ENCODE measurements at places on chromosomes 2 and 18. TPM values are rescaled to one million over a fixed set of nuclear protein-coding genes. Genes with fewer than 3 reads are reported as not detected.

- peak; percentile 49 for DNase-seq
Observed at GRCh38 chr2:240433973-240434727, 1.3 kb upstream of the GPC1 start.

- DNase-seq = no peak
Observed at GRCh38 chr18:37383036-37383785, 182.4 kb downstream of the CELF4 start.

DNA sequence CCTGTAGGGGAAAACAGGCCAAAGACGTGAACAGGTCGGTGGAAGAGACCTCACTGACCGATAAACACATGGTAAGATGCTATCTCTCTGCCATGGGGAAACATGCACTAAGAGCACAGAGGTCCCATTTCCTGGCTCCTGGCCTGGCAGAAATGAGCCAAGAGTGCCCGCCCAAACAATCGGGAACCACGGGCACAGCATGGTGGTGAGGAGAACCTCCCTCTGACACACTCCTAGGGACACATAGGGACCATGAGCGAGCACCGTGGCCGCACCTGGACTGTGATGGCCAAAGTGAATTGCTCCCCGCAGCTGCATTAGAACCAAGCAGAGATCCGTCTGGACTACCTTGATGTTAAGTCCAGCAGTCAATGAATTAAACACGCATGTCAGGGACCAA lies 11.1 kb downstream of the HS6ST1 start:
- no peak for DNase-seq

- DNase-seq = no peak
Observed at GRCh38 chr2:217954051-217954450, 48.7 kb downstream of the TNS1 start.

GRCh38 chr2:190467575-190468083 lies 59.5 kb downstream of the MFSD6 start:
- DNase-seq = no peak

DNA sequence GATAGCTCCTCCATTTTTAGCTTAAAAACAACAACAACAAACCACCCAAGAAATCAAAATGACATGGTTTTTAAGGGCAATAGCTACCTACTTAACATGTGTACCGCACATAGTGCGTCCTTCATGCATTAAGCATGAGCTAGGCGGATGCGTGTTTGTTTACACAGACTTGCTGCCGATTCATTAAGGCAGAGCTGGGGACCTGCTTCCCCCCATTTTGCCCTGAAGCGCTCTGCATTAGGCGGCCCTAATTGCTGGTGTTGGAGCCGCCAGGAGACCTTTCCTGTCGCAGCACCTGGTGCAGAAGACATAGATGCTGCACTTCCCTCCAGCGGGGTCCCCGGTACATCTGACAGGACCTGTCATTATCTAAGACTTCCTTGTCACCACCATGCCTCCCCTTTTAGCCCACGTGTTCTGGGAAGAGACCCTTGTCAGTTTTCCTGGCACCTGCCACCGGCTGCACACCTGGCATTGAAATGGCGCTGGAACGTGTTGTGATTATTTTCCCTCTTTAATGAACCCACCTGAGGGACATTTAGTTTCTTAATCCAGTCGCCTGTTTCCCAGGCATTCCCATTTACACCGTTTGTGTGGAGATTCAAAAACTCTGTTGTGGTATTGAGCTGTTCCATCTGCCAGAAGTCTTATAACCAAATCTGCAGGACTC lies 261.1 kb upstream of the RAB12 start:
- no peak for DNase-seq

GRCh38 chr18:21115519-21116411 lies 4.2 kb upstream of the ROCK1 start:
- DNase-seq = no peak

DNA sequence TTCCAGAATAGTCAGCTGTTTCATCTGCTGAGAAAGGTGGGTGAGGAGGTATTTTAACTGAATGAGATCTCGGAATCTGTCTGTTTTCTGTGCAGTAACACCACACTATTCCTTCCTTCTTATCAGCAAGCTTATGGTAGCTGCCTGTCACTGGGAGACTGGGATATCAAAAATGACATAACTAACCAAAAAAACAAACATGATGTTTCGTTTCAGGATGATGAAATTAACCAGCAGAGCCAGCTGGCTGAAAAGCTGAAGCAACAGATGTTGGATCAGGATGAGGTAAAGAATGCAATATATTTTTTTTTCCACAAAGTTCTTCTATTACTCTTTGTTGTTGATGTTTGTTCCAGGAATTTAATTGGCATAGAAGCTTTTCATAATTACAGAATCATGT lies 59.8 kb upstream of the LYPD6B start:
- no peak for DNase-seq

DNA sequence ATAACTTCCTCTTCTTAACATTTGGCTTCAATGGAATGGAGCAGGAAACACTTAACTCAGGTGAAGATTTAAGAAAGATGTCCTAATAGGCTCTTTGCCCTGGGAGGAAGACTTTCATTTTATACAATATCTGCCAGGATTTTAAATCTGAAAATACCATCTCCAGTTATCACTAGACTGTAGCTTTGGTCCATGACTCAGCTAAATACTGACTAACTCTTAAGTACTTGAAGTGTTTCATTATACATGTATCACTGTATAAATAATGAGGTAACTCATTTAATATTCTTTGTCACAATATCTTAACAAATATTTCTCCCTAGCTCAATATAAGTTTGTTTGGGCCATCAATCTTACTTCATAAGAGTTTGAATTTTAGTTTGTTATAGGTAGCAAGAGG lies 34.7 kb downstream of the RBKS start:
- DNase-seq = no peak

DNA sequence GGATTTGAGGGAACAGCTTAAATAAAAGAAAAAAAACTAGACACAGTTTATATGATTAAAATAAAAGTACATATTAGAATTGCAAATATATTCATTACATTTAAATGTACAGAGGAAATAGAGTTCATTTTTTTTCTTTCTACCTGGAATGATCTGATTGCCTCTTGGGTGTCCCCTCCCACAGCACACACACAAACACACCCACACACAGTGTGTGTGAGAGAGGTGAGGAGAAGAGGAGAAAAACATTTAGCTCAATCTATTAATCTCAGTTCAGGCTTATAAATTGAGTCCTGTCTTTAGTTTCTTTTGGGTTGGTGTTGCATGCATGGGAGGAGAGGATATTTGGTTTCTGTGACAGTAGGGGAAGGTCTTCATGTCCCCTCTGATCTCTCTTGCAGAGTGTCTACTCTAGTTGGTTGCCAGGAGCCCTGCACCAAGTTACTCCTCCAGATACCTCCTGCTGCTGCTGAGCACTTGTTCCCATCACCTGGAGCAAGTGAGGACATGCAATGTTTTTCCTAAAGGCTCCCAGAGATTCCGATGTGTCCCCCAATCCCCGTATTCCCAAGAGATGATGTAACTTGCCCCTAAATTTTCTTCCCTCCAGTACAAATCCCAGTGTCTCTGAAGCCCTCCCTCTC lies 50.8 kb upstream of the REG3A start:
- DNase-seq = no peak

DNA sequence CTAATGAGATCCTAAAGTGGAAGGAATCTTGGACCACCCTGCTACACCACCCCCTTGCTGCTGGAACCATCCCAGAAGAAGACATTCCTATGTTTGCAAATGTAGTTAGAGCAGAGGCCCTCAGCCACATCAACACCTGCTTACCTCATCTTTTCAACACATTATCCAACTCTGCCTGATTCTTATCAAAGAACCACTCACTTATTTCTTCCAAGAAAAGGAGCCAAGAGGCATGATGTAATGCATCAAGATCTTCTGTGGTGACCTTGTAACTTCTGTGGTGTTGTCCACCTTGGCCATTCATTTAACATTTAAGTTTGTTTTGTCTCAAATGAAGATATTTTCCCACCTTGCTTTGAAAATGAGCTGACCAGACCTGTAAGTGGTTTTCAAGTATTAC lies 338.1 kb downstream of the CTNNA2 start:
- no peak for DNase-seq

- DNase-seq = no peak
Observed at GRCh38 chr2:109721135-109721534, 73.0 kb upstream of the RGPD5 start.

- DNase-seq = peak; percentile 22
Observed at GRCh38 chr2:128510701-128511397, 192.2 kb upstream of the HS6ST1 start.

DNA sequence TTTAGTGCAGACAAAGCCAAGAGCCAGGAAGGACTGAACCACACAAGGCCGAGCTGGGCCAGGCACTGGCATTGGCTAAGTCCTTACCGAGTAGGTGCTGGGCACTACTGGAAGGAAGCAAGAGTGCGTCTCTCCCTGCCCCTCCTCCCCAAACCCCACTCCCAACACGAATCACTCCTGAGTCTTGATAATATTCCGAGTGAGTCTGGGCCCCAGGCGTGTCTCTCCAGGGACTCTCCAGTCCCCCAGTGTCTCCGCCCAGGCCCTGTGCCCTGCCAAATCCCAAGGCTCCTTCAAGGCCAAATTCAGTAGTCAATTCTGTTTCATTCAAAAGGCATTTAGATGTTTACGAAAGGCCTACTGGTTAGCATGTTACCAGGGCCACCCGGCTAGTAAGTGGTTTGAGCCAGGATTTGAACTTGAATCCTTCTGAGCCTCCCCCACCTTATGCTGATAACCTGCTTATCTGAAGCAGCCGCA lies 82.8 kb downstream of the GLI2 start:
- DNase-seq = no peak

DNA sequence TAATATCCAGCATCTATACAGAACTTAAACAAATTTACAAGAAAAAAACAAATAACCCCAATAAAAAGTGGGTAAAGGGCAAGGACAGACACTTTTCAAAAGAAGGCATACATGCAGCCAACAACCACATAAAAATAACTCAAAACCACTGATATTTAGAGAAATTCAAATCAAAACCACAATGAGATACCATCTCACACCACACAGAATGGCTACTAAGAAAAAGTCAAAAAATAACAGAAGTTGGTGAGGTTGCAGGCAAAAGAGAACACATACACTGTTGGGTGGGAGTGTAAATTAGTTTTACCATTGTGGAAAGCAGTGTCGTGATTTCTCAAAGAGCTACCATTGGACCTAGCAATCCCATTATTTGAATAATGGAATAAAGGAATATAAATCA lies 1973.9 kb upstream of the LRRTM1 start:
- no peak for DNase-seq

DNA sequence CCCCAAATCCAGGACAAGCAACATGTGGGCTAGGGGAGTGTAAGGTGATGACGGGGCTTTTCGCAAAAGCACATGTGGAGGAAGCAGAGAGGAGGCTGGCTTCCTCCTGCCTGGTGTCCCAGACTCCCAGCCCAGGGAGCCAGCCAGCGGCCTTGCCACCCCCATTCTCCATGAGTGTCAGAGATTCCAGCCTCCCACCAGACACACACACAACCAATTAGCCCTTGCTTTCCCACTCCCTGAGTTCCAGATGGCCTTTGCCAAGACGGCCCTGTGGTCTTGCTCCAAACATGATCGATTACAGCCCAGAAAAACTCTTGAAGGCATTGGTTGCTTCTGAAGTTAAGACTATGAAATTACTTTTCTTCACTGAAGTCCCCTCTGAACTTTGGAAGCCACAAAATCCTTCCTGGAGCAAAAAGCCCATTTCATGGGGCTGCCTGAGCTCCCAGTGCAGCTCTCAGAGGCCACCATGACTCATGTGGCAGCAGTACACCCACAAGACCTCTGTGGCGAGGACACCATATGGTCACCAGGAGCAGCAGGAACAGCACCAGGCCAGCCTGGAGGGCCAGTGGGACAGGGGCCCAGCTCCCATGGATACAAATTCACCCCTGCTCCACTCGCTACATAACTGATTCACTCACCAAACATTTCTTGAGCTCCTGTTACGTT lies 69.1 kb upstream of the PID1 start:
- DNase-seq = no peak

DNA sequence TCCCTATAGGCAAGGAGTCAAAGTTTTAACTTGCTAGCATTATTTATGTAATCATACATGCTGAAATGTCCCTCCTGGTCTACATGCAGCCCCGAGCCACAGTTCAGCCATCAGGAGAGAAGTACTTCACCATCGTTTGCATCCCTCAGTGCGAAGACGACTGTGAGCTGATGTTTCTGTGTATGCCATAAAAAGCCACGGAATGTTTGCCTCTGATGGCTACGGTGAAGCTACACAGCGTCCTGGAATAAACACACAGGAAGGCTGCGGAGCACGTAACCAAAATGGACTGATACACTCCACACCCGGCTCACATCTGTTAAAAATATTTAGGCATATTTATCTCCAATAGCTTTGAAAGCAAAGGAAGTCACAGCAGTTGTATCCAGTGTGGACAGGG lies 4.3 kb upstream of the SALL3 start:
- DNase-seq = no peak

DNA sequence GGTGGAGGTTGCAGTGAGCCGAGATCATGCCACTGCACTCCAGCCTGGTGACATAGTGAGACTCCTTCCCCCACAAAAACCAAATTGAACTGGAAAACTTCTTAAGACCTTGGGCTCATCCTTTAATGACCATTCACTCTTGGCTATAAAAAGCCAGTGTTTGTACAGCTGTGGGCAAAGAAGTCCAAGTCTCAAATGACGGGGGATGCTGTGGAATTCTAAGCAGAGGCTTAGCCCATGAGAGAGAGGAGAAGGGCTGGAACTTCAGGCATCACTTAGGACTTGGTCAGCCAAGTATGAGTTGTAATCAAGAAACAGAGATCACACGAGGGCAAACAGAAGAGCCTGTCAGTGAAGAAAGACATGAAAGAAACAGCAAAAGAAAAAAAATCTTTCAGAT lies 79.3 kb upstream of the POU3F3 start:
- DNase-seq = no peak

GRCh38 chr2:150303281-150303680 lies 184.2 kb downstream of the RND3 start:
- no peak for DNase-seq

DNA sequence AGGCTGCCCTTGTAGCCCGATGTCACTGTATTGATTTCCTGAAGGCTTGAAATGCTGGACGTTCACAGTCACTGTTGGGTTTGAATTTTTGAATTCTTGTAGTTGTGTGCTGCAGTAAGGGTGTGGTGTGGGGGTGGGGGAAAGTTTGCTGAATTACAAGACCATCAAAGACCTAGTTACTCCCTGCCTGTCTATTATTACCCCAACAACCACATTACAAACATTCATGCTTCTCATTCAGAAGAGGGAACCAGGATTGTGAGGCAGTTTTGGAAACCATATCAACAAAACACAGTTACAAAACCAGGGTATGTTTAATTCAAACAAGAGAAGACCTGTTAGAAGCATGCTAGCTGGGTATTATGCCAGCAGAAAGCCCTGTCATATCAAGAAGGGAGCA lies 85.8 kb downstream of the CLHC1 start:
- DNase-seq = no peak

GRCh38 chr2:74951211-74951754 lies 7.2 kb upstream of the POLE4 start:
- no peak for DNase-seq

- DNase-seq = no peak
Observed at GRCh38 chr18:73283032-73283431, 415.2 kb upstream of the NETO1 start.

The POLE4 gene
- total RNA-seq = 50.4 TPM

The KCNIP3 gene
- 3.7 TPM for total RNA-seq

The RRM2 gene
- 4.4 TPM for total RNA-seq

The ELOA2 gene
- not detected for total RNA-seq

The ITPRIPL1 gene
- total RNA-seq = 5.5 TPM

The LAMA1 gene
- 1.4 TPM for total RNA-seq

The LBX2 gene
- 2.6 TPM for total RNA-seq

The ASPRV1 gene
- 1.5 TPM for total RNA-seq

The SIGLEC15 gene
- total RNA-seq = not detected

The PJVK gene
- total RNA-seq = 2.4 TPM

The CYP27A1 gene
- 174 TPM for total RNA-seq

The HOXD1 gene
- 2.2 TPM for total RNA-seq

The FAM237A gene
- total RNA-seq = not detected

The ARPC2 gene
- total RNA-seq = 351 TPM

The ALPI gene
- not detected for total RNA-seq

Data from upper lobe of left lung (tissue), 6 donors.